ENCODE measurements at places on chromosomes 16 and 17. TPM values are rescaled to one million over a fixed set of nuclear protein-coding genes. Genes with fewer than 3 reads are reported as not detected.

GRCh38 chr16:14538604-14539003, 91.5 kb downstream of the PARN start:
- peaks cover 24% of the 10 kb centered on the region for H3K36me3 ChIP-seq
- DNase-seq = no peak
- H3K4me1 ChIP-seq = no peaks in the 10 kb centered on the region

GRCh38 chr17:45409659-45410076, 23.0 kb downstream of the ARHGAP27 start:
- no peak for DNase-seq
- H3K36me3 ChIP-seq = peaks cover 27% of the 10 kb centered on the region
- peak overlapping the region; percentile 98 for H3K27ac ChIP-seq

GRCh38 chr16:10852948-10853347, 24.1 kb upstream of the CIITA start:
- no peaks in the 10 kb centered on the region for H3K36me3 ChIP-seq
- peaks cover 10% of the 10 kb centered on the region for H3K27me3 ChIP-seq
- H3K4me3 ChIP-seq = no peak overlapping the region

- peaks cover 1% of the 10 kb centered on the region for H3K27me3 ChIP-seq
- DNase-seq = no peak
- peaks cover 9% of the 10 kb centered on the region for H3K4me1 ChIP-seq
- no peak overlapping the region for H3K4me3 ChIP-seq
Measured at GRCh38 chr16:88965411-88965810, 11.6 kb downstream of the CBFA2T3 start.

The P3H4 gene
- total RNA-seq = 2.4 TPM

DNA sequence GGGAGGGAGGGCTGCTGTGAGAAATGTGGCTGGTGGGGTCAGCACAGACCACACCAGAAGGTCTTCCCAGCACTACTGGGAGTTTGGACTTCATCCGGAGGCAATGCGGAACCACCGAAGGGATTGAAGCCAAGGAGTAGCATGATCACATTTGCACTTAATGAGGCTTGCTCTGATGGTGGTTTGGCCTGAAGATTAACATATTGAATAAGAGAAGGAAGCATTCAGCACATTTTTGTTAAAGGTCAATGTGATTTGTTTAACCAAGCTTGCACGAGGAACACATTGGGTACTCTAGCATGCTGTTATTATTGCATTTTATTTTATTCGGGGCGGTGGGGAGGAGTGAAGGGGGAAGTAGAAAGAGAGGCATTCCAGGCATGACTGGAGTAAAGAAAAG, 378.6 kb downstream of the UTP18 start:
- peaks cover 9% of the 10 kb centered on the region for H3K27me3 ChIP-seq
- no peak for DNase-seq
- H3K4me3 ChIP-seq = no peak overlapping the region
- no peaks in the 10 kb centered on the region for H3K4me1 ChIP-seq

GRCh38 chr16:88939972-88940861, 36.8 kb downstream of the CBFA2T3 start:
- H3K27ac ChIP-seq = no peak overlapping the region
- peaks cover 39% of the 10 kb centered on the region for H3K27me3 ChIP-seq
- DNase-seq = no peak
- peaks cover 8% of the 10 kb centered on the region for H3K4me1 ChIP-seq
- no peaks in the 10 kb centered on the region for H3K36me3 ChIP-seq

GRCh38 chr17:64574646-64575045, 67.9 kb downstream of the CEP95 start:
- no peak for DNase-seq
- peaks cover 13% of the 10 kb centered on the region for H3K4me1 ChIP-seq
- no peaks in the 10 kb centered on the region for H3K27me3 ChIP-seq
- peaks cover 18% of the 10 kb centered on the region for H3K36me3 ChIP-seq
- no peak overlapping the region for H3K4me3 ChIP-seq
- no peak overlapping the region for H3K27ac ChIP-seq

DNA sequence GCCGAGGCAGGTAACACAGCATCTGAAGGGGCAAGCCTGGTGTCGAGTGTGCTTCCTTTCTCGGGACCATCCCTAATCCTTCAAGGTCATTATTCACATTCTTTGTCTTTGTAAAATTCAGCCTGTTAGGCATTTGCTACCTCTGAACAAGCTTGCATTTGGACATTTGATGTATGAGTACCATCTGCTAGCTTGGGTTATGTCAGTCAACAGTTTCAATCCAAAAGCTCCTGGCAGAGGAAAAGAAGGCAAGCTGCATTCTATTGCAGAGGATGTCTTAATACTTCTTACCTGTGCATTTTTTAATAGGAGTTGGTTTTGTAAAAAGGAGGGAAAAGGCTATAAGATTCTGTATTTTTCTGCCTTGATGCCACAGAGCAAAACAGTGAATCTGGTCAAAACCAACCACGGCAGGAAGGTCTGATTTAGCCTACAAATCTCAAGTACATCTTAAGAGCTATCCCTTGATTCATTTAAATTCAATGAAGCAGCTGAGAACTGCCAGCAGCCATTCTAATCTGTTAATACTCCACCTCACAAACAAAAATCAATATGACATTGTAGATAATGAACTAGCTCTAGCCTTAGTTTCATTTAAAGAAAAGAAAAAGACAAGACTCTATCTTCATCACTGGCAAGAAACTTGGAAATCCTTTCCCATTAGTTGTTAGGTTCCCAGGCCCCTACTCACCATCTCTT, 39.0 kb downstream of the TEX2 start:
- H3K36me3 ChIP-seq = peaks cover 1% of the 10 kb centered on the region
- no peak overlapping the region for H3K27ac ChIP-seq
- no peaks in the 10 kb centered on the region for H3K27me3 ChIP-seq
- H3K4me3 ChIP-seq = no peak overlapping the region
- no peaks in the 10 kb centered on the region for H3K4me1 ChIP-seq

DNA sequence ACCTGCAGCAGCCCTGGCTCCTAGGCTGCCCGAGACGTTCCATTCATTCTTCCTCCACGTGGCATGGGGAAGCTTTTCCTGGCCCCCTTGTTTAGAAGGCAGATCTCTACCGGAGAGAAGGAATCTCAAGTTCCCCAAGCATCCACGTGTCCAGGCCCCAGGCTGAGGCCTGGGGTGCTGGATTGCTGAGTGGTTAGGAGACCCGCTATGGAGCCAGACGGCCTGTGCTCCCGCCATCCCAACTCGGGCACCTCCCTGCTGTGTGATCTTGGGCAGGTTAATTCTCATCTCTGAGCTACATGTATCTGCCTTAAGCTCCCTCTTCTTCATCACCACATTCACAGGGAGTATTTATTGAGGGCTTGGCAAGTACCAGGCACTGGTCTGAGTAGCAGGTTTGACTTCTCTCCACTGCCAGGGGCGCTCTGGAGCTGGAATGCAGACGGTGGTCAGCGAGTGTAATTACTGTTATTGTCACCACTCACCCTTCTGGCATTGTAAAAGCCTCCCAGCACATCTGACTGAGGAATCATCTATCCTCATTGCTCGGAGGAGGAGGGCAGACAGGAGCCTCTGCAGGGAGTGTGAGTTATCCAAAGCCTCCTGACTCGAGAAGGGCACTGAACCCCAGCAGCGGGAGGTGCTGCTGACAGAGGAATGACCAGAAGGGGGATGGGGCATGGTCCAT, 1.1 kb upstream of the ADGRG1 start:
- no peak for DNase-seq
- no peak overlapping the region for H3K4me3 ChIP-seq
- no peaks in the 10 kb centered on the region for H3K36me3 ChIP-seq
- peaks cover 23% of the 10 kb centered on the region for H3K4me1 ChIP-seq
- peaks cover 36% of the 10 kb centered on the region for H3K27me3 ChIP-seq
- peak overlapping the region; percentile 20 for H3K27ac ChIP-seq

DNA sequence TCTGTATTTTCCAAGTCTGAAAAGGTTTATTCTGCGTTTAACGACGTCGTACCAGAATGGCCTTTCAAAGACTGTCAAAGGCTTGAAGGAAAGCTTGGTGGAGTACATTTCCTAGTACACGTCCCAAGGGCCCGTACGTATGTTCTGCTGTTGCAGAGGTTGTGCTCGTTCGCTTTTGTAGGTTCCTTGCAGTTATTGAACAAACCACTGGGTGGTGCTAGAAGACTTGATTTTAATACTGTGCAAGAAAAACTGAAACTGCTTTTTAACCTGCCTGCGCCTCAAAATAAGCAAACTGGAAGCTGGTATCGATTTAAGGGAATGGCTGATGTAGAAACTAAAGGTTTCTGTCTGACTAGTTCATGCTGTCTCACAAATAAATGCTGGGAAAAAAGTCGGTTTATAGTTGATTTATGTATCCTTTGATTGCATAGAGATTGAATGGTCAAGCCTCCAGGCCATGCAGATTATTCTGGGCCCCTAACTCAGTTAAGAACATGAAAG, 54.6 kb downstream of the USP10 start:
- DNase-seq = peak; percentile 89
- peak overlapping the region; percentile 27 for H3K27ac ChIP-seq
- no peaks in the 10 kb centered on the region for H3K27me3 ChIP-seq
- H3K36me3 ChIP-seq = peaks cover 6% of the 10 kb centered on the region

The PYY gene
- total RNA-seq = not detected

The KREMEN2 gene
- not detected for total RNA-seq

The IRF8 gene
- total RNA-seq = 14.7 TPM

DNA sequence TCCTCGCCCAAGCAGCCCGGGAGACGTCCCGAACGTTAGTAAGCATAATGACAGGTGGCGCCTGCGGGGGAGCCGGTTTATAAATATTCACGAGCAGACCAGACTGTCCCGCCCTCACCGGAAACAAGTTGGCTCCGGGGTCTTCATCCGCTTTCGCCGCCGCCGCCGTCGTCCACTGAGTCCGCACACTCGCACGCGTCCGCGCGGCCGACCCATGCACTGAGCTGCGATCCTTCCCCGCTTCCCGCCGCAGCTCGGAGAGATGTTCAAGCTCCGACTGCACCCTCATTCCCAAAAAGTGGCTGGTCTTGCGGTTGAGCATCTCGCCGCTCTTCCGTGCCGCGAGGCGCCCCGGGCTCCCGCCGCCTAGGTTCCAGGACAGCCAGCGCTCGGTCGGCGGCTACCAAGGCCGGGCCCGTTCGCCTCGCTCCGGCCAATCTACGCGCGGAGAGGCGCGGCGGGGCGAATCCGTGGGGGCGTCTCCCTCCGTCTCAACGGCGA, 385 bp downstream of the CFAP119 start:
- H3K27ac ChIP-seq = peak overlapping the region; percentile 93
- peaks cover 23% of the 10 kb centered on the region for H3K36me3 ChIP-seq
- H3K4me1 ChIP-seq = peaks cover 32% of the 10 kb centered on the region
- H3K4me3 ChIP-seq = peak overlapping the region; percentile 98

DNA sequence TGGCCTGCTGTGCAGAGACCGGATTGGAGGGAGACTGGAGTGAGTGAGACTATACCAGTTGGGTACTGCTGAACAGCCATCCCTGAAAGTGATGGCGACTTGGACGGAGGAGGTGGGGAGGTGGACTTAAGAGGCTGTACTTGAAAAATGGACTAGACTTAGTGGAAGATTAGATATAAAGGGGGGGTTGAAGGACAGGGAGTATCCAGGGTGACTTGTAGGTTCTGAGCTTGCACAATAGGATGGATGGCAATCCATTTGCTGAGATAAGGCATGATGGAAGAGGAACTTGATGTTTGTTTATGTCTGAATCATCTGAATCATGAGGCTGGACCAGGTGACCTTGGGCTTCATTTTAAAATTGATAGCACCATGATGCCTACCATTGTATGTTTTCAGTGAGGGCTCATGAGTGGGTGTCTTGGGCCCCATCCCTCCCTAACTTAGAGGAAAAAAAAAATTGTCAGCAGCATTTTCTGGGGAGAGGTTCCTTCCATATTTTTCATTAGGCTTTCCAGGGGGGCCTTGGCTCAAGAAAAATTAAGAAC, 41.2 kb downstream of the PRKCA start:
- H3K36me3 ChIP-seq = peaks cover 30% of the 10 kb centered on the region
- H3K4me3 ChIP-seq = no peak overlapping the region
- no peak overlapping the region for H3K27ac ChIP-seq
- H3K4me1 ChIP-seq = peaks cover 49% of the 10 kb centered on the region
- no peak for DNase-seq

DNA sequence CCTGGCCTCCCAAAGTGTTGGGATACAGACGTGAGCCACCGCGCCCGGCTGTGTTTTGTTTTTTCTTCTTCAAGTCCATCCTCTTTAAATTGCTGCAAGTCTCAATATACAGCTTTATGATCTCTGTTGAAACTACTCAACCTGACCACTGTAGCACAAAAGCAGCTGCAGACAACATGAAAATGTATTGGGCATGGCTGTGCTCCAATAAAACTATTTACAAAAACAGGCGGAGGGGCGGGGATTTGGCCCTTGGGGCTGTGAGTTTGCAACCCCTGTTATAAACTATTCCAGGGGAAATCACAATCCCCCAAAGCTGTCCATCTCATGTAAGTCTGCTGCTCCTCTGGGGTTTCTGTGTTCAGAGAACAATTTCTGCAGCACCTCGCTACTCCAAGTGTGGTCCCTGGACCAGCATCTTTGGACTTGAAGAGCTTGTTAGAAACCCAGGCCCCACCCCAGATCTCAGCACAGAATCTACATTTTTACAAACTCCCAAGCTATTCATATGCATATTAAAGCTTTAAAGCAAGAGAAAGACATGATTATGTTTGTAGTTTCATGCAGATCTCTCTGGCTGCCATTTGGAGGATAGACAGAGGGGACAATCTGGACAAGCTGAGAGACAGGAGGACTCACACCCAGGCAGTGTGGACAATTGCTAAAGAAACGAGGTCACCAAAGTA, 33.6 kb downstream of the TEKT5 start:
- no peak overlapping the region for H3K4me3 ChIP-seq
- no peaks in the 10 kb centered on the region for H3K36me3 ChIP-seq
- H3K27me3 ChIP-seq = no peaks in the 10 kb centered on the region
- no peak for DNase-seq
- no peaks in the 10 kb centered on the region for H3K4me1 ChIP-seq

DNA sequence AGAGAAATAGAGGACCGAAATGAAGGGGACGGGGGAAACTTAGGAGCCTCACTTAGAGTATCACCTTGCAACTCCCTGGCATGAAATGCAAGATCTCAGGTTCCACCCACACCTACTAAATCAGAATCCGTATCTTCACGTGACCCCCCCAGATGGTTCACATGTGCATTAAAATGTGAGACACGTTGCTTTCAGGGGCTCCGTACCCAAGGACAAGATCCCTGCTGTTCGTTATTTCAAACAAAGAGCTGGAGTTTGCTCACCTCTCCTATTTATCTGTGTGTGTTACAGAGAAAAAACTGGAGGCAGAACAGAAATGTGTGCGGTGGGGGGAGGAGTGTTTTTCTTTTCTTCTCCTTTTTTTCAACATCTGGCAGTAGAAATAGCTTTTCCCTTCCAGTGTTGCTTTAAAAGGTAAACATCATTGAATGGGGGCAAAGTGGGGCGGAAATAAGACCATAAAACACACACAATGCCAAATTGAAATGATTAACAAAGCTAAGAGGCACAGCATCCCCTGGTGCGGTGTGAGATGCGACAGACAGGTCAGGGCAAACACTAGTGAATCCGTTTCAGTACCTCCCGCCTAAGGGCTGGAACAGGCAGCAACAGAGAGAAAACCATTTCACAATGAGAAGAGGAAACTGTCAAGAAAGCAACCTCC, 145.4 kb downstream of the SOX9 start:
- no peaks in the 10 kb centered on the region for H3K4me1 ChIP-seq
- no peak overlapping the region for H3K27ac ChIP-seq
- DNase-seq = no peak
- no peak overlapping the region for H3K4me3 ChIP-seq
- no peaks in the 10 kb centered on the region for H3K27me3 ChIP-seq

GRCh38 chr17:40363111-40363827, 1.3 kb downstream of the GJD3 start:
- peak; percentile 44 for DNase-seq
- peaks cover 12% of the 10 kb centered on the region for H3K27me3 ChIP-seq
- no peaks in the 10 kb centered on the region for H3K36me3 ChIP-seq

GRCh38 chr16:52070341-52071057, 476.4 kb downstream of the TOX3 start:
- no peaks in the 10 kb centered on the region for H3K36me3 ChIP-seq
- H3K4me1 ChIP-seq = no peaks in the 10 kb centered on the region
- no peak overlapping the region for H3K4me3 ChIP-seq
- no peak for DNase-seq
